ENCODE measurements at places on chromosomes 5 and 9.

DNA sequence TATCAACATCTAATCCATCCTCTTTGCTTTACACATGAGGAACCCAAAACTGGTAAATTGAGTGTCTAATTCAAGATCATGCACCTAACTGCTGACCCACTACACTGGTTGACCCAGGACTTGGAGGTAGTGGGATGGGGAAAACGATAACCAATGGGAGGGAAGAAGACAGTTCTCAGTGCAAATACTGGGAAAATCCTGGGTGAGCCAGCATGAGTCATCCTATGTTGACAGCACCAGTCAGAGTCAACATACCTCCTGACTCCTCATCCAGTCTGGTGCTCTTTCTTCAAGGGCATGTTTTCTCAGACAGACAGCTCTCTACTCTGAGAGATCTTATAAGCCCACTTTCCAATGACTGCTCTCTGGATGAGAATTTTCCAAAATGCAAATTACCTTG, 232.8 kb upstream of the PTGER4 start:
- peak; percentile 64 for DNase-seq

DNA sequence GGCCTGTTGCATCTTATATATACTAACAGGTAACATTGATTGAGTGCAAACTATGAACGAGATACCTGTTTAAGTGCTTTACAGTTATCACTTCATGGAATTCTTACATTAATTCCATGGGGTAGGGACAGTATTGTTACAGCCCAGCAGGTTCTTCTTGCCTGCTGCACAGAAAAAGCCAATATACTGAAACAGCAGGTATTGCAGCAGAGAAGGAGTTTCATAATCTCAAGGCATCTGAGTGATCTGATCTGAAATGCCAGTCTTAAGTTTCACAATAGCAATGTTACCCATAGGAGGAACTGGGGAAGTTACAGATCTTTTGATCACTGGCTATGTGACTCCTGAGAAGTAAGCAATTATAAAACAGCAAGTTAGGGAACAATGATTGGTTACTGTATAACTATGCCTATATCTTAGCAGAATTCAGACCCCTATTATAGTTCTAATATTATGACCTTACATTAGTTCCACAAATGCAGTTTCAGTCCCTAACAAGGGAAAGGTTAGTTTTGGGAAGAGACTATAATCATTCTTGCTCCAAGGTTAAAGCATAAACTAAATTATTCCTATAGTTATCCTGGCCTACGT, 126.5 kb upstream of the BNC2 start:
- no peak for DNase-seq

GRCh38 chr9:129582855-129583254, 38.0 kb downstream of the C9orf50 start:
- DNase-seq: no peak

DNA sequence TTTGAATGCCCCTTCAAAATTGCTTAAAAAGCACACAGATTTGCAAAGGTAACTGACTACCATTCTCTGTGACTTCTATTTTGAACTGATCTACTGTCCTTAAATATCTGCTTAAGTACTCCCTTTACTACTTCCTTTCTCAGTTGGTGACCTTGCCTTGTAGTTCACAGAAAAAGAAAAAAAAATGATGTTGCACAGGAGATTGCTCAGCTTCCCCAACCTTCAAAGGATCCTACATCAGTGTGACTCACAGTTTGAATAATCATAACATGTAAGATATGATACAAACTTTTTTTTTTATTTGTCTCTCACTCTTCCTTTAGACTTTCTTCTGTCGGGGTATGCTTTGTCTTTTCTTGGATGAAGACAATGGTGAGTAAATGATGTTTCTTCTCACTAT, 1029.6 kb downstream of the CDH12 start:
- DNase-seq: no peak

GRCh38 chr5:87190687-87191086, 77.0 kb upstream of the RASA1 start:
- no peak for DNase-seq

DNA sequence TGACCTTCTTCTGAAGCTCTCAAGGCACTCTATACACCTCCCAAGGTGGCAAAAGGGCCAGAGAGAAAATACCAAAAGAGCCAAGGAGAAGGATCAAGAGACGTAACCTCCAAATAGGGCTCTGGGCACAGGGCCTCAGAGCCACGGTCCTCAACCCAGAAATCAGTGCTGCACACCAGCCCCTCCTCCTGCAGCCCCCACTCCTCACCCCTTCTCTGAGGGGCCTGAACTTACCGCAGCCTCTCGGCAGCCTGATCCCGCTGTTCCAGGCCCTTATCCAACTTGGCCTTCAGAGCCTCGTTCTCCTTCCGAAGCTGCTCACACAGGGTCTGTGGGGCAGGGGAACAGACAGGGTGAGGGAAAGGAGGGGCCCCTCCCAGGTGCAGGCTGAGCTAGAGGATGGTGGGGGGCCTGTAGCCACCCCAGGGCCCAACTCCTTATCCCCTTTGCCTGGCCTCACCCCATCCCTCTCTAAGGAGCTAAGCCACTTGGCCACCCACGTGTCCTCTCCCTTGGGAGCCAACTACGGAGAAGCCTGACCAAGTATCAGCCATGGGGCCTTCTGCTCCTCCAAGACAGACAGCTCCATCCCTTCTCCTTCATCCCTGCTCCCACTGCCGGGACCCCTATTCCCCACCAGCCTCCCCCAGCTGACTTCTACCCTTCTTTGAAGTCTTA, 28.8 kb downstream of the TNIP1 start:
- DNase-seq: no peak

DNA sequence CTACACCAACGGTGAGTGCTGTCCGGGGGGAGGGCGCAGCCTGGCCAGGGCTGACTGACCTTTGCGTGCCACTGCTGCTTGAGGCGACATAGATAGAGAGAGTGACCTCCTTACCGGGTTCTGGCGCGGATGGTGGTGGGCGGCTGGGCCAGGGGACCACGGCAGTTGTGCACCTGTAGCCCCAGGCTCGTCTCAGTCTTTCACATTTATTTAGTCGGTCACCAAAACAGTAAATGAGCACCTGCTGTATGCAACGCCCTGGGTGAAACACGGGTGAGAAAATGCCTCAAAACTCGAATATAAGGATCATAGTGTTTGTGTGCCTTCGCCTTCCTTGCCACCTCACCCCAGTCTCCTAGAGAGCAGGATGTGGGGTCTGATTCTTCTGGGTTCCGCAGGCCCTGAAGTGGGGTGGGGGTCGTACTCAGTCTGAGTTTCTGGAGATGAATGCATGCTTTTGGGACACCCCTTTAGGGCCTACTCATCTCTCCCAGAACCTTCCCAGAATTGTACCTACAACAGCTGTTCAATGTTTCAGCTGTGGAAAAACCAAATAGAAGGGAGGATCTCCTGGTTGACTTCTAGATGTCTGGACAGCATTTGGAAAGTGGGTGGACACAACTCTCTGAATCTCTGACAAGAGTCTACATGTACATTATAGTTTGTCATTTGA, 714 bp downstream of the SEC24A start:
- DNase-seq: peak; percentile 38

GRCh38 chr5:75681125-75681830, 36.0 kb downstream of the POC5 start:
- no peak for DNase-seq

DNA sequence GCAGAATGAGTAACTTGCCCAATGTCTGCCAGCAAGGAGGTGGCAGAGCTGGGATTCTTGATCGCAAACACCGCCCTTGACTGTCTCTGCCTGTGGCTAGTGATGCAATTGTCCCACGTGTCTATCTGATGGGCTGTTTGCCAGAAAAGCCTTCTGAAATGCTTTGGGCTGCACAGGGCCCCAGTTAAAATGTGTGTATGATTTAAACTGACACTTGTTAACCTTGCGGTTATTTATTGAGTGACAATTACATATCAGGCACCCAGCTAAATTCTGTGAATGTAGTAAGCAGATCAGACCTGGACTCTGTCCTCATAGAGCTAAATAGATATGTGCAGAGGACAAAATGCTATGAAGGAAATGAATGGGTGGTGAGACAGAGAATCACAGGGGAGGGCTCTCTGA, 11.6 kb upstream of the IL12B start:
- peak; percentile 75 for DNase-seq

- no peak for DNase-seq
These were observed 135.2 kb upstream of the SLC24A2 start for GRCh38 chr9:19924080-19924479.

DNA sequence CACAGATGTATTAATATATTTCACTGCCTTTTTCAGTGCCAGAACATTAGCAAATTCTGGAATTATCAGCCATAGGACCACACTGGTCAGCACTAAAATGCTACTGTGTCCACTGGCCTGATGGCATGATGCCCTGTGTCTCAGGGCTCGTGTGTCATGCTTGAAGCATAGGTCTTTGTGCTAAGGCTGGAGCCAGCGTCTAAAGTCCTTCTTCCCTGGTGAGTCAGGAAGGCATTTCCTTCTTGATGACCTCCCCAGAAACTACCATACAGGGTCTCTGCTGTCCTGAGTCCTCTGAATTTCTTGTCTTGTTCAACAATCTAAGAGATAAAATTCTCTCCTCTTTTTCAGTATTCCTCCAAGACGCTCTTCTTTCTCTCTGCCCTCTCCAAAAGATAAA, 489.9 kb downstream of the PSAT1 start:
- DNase-seq: peak; percentile 39
